ENCODE measurements at places on chromosomes 1 and 21.

GRCh38 chr1:61392409-61393242, 310.3 kb downstream of the NFIA start:
- peak; percentile 23 for DNase-seq

GRCh38 chr1:3671371-3672180, 19.3 kb downstream of the TP73 start:
- no peak for DNase-seq

- no peak for DNase-seq
These were observed 58.3 kb downstream of the ASTN1 start for GRCh38 chr1:177106196-177106595.

DNA sequence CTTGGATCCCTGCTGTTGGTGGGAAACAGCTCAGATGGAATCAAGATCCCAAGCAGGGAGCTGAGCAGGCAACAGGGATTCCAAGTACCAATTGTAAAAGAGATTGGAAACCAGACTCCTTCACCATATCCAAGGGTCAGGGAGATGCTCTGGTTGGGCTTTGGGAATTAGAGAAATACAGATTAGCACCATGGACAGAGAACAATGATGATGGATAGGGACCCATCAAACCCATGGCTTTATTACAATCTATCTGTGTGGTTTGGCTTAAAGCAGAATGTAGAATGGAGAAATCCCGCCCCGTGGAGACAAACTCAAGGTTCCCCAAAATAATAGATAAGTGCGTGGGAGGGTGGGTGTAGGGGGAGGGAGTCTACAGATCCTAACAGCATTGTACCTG, 120.7 kb upstream of the CSF3R start:
- DNase-seq = no peak

DNA sequence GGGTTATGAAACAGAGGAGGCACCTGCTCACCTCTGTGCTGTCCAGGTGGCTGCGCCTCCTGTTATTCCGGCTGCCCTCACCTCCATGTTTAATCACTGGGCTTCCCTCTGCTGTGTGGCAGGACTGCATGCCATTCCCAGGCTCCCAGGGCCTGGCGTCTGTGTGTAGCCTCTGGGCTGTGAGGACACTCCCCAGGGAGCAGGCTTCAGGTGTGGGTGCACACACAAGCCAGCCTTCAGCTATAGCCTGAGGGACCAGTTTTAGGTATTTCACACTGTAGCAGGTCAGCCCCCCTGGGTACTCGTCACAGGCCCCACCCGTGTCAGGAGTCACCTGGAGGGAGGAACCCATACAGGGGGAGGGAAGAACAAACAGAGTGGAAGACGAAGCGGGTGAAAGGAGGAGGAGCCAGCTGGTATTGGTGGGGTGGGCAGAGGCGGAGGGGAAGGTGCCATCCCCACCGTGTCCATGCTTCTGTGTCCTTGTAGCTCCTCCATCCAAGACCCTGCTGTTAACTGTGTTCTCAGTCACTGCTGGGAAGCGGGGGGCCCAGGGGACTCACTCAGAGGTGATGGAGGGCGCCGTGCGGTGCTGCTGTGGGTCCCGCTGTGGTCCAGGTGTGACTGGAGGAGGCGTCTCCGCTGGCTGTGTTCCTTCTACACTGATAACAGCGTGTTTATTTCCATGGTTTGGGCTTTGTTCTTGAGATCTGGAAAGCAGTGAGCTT, 158.6 kb downstream of the PGBD5 start:
- DNase-seq = no peak

- no peak for DNase-seq
These were observed 21.9 kb upstream of the PLEKHG5 start for GRCh38 chr1:6513320-6513801.

DNA sequence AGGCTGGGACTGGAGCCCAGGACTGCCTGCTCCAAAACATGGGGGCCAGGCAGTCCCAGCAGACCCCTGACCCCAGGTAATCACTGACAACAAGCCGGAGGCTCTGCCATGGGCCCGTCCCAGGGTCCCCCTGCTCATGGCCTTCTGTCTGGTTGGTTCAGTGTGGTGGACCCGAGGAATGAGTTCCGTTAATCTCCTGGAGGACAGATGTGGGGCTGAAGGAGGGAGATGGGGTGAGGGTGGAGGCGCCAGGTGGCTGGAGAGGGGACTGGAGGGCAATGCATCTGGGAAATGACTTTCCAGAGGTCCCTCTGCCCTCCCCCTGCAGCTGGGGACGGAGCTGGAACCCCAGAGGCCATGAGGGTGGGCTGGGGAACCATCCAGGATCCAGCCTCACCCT, 103.2 kb downstream of the EBNA1BP2 start:
- no peak for DNase-seq

GRCh38 chr21:34511787-34512455, at the start of gene KCNE1:
Gene KCNE1 (minus strand): TSS chr21:34512210. CDS start chr21:34449634, 62,576 bp downstream.
- no peak for DNase-seq

DNA sequence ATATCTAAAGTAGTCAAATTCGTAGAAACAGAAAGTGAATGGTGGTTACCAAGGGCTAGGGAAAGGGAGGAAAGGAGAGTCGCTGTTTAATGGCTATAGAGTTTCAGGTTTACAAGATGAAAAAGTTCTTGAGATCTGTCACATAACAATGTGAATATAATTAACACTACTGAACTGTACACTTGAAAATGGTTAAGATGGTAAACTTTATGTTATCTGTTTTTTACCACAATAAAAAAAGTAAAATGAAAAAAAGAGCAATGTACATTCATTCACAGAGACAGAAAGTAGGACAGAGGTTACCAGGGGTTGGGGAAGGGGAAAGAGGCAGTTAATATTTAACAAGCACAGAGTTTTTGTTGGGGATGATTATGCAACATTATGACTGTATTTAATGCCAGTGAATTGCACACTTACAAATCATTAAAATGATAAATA, 53.3 kb upstream of the SEC16B start:
- DNase-seq = no peak

- DNase-seq = no peak
These were observed 648.6 kb upstream of the CAMK1G start for GRCh38 chr1:208934933-208935332.

- DNase-seq = no peak
These were observed 6.5 kb downstream of the TTLL10 start for GRCh38 chr1:1179983-1180861.

- DNase-seq = no peak
These were observed 28.1 kb downstream of the QSOX1 start for GRCh38 chr1:180182643-180183311.

DNA sequence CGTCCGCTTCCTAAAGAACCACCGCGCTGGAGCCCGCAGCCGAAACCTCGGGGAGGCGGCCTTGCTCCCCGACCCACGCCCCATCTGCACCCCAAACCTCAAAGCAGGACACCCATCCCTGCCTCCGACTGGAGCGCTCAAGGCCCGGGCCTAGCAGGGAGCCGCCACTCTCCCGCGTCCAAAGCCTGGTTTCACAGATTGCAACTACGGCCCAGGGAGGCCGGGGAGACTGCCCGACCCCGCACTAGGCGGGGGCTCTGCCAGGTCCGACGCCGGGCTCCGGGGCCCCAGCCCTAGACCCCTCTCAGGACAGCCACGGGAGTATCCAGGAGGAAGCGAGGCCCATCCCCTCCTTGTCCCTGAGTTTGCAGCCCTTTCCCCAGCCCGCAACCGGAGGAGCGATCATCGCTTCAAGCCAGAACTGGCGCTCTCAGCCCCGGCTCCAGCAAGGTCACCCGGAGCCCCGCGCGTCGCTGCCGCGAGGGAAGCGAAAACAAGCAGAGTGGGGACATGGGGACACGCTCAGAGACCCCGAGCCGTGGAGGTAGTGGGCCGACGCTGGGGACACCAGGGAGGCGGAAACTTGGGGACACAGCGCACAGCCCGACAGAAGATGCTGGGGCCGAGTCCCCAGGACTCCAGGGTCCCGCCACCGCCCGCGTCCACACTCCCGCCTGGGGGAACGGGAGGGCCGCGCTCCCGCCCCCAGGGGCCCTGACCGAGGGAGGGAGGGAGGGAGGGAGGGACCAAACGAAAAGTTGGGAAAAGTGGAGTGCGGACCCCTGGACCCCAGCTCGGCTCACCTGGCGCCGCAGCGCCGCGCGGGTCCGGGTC, 433 bp downstream of the TMEM200B start:
- no peak for DNase-seq

DNA sequence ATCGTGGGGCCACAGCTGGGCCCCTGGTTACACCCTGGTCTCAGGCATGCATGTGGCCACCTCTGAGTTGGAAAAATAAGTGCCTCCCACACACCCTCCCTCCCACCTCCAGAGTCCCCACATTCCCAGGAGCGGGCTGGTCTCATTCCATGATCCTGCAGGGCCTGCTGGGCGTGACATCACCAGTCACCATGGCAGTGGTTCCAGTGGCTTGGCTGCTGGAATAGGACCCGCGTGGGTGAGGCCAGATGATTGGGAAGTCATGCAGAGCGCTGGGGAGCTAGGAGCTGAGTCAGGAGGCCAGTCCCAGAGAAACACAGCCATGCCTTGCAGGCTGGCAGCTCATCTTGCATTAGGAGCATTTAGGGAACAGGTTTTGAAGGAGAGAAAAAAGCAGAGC, 125.4 kb upstream of the TMEM51 start:
- DNase-seq = no peak

- DNase-seq = no peak
These were observed 266.2 kb downstream of the FOXD2 start for GRCh38 chr1:47703981-47704596.

GRCh38 chr1:98931128-98931835, 73.4 kb downstream of the PLPPR5 start:
- DNase-seq = no peak

GRCh38 chr21:39220150-39220549, 36.9 kb upstream of the PSMG1 start:
- DNase-seq = no peak

DNA sequence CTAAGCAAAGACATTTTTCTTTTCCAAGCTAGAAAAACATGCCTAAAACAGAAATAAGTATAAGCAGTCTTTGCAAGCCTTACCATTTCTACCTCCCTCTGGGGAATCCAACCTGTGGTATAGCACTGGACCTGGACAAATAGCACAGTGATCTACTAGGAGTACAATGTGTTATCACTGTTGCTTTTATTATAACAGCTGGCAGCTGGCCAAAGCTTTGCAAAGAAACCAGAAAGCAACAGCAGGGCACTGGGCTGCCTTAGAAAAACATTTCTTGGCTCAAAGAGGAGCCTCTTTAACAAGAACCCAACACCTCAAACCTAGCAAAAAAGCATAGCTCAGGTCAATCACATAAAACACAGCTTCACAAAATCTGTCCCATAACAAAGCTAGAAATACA, 294.5 kb upstream of the GREM2 start:
- DNase-seq = no peak

GRCh38 chr1:12448746-12449177, 169.2 kb downstream of the DHRS3 start:
- peak; percentile 74 for DNase-seq

DNA sequence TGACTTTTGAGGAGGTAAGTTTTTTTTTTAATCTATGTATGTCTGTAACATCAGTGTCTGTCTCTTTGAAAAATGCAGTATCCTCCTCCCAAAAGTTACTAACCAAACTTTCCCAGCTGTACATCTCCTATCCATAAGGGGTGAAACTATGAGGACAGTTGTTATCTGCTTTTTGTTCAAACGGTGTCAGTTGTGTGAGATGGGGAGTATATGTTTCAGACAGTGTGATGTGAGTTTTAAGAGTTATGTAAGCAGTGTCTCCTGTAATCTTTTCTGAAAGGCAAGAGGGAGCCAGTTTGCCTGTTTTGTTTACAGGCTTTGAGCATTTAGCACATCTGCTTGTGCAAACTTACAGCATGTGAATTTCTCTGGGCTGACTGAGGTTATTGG, 34.8 kb upstream of the CACYBP start:
- DNase-seq = peak; percentile 50

DNA sequence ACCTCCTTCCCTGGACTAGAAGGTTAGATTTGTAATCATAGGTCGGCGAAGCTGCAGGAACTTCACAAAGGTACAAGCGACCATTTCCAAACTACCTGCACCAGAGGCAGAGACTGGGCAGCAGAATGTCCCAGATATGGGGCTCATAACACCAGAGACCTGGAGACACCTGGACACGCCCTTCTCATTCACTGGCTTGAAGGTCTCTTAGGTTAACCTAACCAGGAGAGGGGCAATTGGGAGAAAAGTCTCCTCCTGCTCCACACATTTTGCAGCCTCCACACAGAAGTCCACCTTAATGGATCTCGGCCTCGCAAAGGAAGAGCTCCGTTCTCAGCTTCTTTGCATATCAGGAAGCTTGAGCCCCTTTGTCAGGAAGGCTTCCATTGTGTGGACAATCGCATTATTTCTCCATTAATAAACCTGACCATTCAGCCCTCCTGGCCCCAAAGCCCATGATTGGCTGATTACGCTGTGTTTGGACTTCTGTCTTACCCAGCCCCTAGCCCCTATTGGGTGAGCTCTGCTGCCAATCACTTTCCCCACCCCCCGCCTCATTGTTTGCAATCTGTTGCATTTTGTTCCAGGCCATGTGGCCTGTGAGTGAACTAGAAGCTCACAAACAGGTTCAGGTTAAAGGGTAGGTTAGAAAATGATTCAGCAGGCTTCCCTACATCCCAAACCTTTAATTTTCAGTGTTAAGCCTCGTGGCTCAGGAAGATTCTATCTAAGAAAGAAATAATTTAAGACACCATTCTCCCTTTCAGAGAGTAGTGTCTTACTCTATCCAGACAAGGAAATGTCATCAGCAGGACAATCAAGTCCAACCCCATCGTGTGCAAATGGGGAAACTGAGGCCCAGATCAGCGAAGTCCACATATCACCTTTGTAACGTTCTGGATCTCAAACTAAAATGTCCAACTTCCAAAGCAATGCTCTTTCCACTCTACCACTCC, 2.8 kb downstream of the MYCL start:
- DNase-seq = no peak
